B cell (primary cell): ENCODE measurements at places on chromosomes 16 and 17.

DNA sequence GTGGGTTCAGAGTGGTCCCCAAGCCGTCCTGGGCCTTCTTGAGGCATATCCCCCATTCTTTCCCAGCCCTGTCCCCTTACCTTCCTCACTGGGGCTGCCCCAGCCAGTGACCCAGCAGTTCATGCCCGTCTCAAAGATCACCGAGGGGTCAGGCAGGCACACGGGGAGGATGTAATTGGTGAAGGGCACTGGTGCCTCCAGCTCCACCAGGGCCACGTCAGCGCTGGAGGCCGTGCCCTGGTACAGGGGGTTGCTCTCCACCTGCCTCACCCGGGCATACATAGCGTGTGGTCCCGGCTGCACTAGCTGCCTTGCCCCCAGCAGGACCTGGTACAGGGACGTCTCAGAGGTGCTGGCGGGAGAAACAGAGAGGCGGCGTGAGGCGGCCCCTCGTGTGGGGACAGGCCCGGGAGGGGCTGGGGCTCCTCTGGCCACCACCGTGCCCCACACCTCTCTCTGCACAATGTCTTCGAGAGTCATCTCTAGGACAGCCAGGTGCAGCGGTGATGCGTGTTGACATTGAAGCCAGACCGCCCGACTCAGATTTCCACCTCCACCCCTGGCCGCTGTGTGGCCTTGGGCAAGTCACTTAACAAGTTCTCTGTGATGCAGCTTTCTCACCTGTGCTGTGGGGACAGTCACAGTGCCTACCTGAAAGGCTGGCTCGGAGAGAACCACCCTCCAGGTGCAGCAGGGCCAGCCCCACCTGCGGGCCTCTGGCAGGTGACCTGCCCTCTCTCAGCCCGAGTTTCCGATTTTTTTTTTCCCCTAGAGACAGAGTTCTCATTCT, 5.8 kb downstream of the PRSS27 start:
- H3K27ac ChIP-seq: no peak overlapping the region
- H3K4me1 ChIP-seq: peaks cover 10% of the 10 kb centered on the region
- H3K4me3 ChIP-seq: no peak overlapping the region
- H3K36me3 ChIP-seq: no peaks in the 10 kb centered on the region

DNA sequence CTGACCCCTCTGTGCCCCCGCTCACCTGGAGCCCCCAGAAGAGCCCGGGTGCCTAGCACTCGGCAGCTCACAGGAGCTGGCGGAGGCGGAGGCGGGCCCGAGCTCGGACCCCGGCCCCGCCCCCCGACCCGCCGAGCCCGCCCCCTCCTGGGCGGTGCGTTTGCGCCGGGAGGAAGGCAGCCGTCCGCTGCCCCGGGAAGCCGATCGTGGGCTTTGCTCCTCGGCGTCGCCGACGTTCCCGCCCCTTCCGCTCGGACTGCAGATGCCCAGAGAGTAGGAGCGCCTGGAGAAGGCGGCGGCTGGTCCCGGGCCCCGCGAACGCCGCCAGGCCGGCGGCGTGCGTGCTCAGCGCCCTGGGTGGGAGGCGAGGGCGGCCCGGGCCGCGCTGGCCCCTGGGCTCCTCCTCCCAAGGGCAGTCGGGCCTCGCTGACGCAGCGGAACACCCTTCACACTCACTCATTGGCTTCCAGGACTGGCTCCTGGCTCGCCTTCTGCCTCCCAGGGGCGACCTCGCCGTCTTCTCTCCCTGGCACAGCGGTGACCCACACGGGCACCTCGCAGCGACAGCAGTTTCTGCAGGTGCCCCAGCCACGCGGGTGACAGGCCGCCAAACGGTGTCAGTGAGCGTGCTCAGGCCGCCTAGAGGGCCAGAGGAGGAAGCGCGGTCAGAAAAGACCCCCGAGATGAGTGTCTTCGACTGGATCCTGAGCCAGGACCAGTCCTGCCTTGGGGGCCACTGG, at the start of gene PLSCR3:
Gene PLSCR3 (minus strand): TSS at position 74 of the 740 bp plus-strand sequence. CDS start 415 bp downstream, outside the sequence.
- H3K36me3 ChIP-seq: peaks cover 28% of the 10 kb centered on the region
- H3K27me3 ChIP-seq: no peaks in the 10 kb centered on the region
- peaks cover 16% of the 10 kb centered on the region for H3K4me1 ChIP-seq
- peak within 1 kb of the TSS; percentile 81 for H3K4me3 ChIP-seq
- peak within 1 kb of the TSS; percentile 83 for H3K27ac ChIP-seq
- DNase-seq: peak; percentile 90

DNA sequence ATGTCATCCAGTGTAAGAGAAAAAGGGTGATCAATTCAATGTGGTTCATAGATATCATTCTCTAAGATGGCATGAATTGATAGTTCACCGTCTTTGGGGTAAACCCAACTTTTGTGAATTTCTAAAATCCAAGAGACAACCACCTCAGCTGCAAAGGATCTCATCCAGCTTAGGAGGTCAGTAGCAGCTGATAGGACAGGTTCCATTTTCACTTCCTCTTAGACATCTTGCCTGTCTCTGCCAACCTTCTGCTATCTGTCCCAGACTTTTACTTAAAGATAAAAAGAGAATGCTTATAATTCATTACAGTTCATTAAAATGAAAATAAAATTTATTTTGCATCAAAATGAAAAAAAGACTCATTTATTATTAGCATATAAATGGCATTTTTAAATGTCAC, 468.2 kb downstream of the XYLT1 start:
- H3K27ac ChIP-seq: no peak overlapping the region
- H3K27me3 ChIP-seq: no peaks in the 10 kb centered on the region
- no peaks in the 10 kb centered on the region for H3K36me3 ChIP-seq
- DNase-seq: peak; percentile 44
- H3K4me1 ChIP-seq: peaks cover 5% of the 10 kb centered on the region

DNA sequence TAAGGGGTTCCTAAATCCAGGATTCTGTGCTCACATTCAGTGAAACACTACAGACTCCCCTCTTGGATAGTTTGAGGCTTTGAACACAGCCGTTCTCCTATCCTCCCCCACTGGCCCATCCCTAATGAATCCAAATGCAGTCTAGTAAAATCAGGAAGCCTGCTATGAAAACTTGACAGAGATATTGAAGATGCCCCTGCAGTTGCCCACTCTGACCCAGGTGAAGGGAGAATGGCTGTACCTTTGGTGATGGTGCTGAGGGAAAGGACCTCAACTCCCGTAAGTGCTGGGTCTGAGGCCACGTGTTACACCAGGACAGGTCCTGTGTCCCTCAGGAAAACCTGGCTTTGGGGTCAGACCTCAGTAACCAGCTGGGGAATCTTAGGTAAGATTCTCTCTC, 54.4 kb downstream of the SF3B3 start:
- no peaks in the 10 kb centered on the region for H3K27me3 ChIP-seq
- H3K4me1 ChIP-seq: peaks cover 5% of the 10 kb centered on the region
- H3K36me3 ChIP-seq: peaks cover 2% of the 10 kb centered on the region
- no peak overlapping the region for H3K27ac ChIP-seq
- DNase-seq: no peak

DNA sequence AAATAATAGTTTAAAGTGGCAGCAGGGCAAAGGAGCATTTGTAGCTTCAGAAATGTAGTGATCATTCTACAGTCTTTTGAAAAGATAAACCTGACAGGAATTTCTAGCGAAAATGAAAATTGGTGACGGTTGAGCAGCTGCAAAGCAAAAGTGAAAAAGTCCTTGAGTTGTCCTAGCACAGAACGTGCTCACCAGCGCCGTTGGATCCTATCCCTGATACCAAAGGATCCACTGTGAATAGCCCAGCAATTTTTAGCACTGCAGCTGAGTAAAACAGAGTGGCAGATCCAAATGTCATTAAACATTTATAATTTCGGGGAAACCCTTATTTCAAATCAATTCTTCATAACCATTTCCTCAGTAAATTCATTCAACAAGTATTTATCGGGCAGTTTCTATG, 453.8 kb upstream of the HSBP1 start:
- no peak for DNase-seq
- H3K36me3 ChIP-seq: no peaks in the 10 kb centered on the region
- no peak overlapping the region for H3K27ac ChIP-seq
- H3K4me3 ChIP-seq: no peak overlapping the region
- no peaks in the 10 kb centered on the region for H3K27me3 ChIP-seq
- H3K4me1 ChIP-seq: no peaks in the 10 kb centered on the region

DNA sequence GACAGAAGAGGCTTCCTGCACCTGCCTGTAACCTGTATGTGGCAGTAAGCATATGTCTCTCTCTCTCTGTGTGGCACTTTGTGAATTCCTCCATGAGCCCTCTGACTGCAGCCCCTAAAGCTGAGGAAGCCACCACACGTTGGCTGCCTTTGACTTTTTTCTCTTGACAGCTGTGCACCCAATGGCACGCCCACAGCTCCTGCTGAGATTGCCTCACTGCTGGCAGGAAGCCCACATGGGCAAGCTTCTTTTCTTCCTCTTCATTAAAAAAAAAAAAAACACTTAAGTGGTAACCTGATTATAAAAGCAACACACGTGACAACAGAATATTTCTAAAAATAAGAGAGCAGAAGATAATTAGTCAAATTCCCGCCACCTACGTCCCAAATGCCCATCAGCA, 34.0 kb upstream of the PIRT start:
- H3K4me3 ChIP-seq: no peak overlapping the region
- no peak for DNase-seq
- H3K36me3 ChIP-seq: no peaks in the 10 kb centered on the region
- no peaks in the 10 kb centered on the region for H3K27me3 ChIP-seq
- H3K27ac ChIP-seq: no peak overlapping the region

DNA sequence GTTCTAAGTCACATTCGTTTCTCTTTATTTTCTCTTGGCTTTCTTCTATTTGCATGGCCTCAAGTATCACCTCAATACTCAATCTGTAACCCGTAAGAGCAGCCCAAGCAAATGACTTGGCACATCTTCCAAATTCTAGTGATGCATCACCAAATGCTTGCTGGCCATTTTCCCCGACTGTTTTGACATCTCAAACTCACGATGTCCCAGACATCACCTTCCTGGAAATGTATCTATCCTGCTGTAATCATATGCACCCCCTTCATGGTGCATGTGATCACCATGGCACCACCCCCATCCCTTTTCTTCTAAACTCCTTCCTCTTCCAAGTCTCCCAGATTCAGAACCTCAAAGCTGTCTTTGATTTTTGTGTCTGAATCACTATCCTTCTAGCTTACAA, 24.0 kb upstream of the ABCA5 start:
- H3K4me3 ChIP-seq: no peak overlapping the region
- no peak for DNase-seq
- no peaks in the 10 kb centered on the region for H3K4me1 ChIP-seq
- H3K27me3 ChIP-seq: peaks cover 3% of the 10 kb centered on the region
- H3K36me3 ChIP-seq: no peaks in the 10 kb centered on the region
- no peak overlapping the region for H3K27ac ChIP-seq

DNA sequence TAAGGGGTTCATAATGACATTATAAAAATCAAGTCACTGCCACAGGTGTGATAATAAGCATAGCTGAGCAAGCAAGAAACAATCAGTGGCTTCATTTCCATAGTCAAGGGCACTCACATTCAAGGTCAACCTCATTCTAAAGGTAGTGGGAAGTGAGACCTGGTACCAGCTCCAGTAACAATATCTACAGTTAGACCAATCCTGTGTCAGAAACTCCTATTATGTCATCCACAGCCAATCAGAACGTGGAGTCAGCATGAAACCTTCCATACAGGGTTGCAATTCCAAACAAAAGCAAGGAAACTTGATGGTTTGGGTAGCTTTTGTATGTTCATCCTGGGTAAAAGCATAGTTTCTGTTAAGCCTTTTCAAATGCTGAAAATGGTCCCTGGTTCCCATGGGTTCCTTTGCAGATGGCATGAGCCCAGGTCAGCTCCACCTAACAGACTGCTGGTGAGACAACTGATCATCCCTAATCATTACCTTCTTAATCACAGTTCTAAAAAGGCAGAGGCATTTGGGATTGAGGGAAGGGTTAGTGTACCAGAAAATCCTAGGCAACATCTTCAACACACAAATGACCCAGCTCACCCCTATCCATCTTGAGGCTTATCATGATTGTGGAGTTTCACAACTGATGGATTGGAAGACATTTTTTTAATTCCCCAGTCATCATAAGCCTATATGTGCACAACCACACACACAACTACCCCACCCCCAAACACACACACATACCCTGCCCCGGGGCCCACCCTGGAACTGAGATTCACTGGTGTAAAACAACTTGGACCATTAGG, 30.4 kb downstream of the TEX2 start:
- no peaks in the 10 kb centered on the region for H3K36me3 ChIP-seq
- no peak overlapping the region for H3K4me3 ChIP-seq
- DNase-seq: no peak
- H3K27ac ChIP-seq: no peak overlapping the region
